ENCODE measurements at places on chromosomes 6 and 20.

- DNase-seq, result no peak
These were observed 85.4 kb downstream of the THBS2 start for GRCh38 chr6:169168302-169168630.

DNA sequence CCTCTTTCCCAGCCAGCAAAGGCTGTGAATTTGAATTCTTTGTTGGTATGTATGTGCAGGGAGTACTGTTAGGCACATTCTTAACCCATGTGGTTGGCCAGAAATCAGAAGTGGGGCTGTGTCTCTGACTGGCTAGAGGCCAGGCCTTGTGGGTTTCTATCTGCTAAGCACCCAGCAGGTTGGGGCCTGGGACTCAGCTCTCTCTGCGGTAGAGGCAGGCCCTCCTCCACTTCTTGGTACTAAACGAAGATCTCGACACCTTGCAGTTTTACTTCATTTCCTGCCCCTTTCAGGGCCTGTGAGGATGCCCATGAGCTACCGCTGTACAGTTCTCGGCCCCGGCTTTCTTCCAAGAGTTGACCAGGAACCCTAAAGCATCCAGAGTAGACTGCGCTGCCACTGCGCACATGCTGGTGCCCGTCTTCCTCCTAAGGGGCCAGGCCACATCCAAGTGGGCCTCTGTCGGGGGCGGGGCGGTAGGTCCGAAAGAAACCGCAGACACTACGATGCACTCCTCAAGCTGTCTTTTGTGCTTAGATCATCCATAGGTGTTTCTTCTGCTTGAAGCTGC, 51.1 kb downstream of the TCP11 start:
- DNase-seq, result peak; percentile 49

GRCh38 chr6:5518936-5519491, 257.7 kb downstream of the FARS2 start:
- DNase-seq, result no peak

- DNase-seq, result peak; percentile 20
These were observed 39.8 kb upstream of the ARHGAP18 start for GRCh38 chr6:129749749-129750120.

DNA sequence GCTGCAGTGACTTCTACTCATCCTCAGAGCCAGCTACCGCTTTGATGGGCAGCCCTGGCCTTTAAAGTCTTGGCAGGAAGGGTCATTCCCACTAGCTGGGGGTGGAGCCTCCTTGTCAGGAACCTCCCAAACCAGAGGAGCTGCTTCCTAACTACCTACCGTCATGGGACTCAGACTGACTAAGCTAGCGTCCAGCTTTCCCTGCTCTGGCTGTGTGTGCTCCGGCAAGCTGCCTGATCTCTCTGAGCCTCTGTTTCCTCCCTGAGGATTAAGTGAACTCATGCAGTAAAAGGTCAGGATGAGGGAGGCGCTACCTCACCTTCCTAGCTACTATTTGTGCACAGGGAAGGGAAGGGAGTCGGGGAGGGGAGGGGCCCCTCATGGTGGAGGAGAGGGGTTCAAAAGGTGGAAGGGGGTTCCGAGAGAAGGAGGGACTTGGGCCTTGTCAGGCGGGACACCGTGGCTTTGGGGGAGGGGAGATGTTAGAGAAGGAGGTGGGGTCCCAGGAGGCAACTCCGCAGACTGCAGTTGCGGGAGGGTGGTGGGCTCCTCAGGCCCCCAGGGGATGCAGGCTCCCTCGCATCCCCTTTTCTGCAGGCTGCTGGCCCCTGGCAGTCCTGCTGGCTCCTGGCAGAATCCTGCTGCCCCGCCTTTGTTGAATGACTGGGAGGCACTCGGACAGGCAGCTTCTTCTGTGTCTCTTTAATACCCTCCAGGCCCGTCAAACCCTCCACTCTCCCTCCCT, 9.8 kb downstream of the DUSP15 start:
- DNase-seq, result no peak

GRCh38 chr6:41132254-41132653, 21.9 kb downstream of the TREML1 start:
- no peak for DNase-seq

DNA sequence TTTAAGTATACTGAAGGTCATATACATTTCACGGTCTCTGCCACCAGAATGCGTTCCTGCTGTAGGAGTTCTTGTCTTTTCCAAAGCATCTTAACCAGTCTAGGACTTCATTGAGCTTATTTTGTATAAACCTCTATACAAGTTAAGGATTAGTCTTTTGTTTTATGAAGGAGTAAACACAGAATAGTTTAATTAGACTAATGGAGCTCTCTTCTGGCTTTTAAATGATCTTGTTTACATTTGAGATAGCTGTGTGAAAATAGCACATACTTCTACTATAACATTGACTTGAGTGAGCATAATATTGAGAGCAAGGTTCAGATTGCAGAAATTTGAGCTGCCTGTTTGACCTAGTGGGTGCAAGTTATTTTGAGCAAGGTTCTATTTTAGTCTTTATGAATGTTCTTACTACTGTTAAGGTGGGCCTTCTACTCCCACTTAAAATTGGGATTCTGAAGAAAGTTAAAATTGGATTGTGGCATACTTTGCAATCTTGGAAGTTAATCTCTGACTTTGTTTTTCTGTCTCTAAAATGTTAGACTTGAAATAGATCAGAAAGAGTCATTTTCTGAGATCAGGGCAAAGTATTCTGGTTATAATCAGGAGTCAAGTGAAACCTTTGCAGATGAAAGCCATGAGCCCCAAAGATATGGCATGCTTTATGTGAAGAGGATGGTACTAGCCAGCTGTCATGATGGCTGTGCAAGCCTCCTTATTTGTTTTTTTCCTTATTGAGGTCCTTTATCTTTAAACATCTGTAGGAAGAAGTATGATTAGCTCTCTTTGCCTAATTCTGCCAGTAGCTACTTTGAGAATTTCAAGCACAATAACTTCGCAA, 41.8 kb downstream of the RPRD1B start:
- DNase-seq, result no peak

DNA sequence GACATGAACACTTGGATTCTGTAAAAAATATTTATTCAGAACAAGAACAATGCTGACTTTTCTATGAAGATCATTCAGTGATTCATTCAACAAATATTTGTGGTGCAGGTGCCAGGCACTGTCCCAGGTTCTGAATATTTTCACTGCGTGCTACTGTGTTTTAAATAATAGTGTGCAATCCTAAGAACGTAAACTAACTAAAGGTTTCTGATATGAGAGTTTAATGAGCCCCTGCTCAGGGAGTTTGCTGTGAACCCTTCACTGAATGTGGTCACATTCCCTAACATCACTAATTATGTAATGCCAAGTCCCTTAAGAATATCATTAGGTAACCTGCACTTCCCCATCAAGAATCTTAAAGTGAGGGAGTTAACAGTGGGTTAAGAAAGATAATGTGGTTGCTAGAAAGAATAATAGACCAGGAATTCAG, 1.7 kb upstream of the TMEM170B start:
- peak; percentile 59 for DNase-seq

DNA sequence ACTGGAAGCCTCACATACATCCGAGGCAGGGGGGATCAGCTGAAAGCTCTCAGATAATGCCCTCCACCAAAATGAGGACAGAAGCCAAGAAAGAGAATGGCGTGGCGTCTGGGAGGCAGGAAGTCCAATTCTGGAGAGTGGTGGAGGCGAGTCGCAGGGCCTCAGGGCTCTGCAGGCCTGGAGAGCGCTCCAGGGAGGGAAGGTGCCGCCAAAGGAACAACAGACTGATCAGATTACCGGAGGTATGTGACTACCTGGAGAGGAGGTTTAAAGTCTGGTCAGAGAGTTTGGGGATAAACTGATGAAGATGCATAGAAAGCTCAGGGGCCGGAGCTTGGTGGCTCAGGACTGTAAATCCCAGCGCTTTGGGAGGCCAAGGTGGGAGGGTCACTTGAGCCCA, 11.2 kb upstream of the IP6K3 start:
- no peak for DNase-seq

DNA sequence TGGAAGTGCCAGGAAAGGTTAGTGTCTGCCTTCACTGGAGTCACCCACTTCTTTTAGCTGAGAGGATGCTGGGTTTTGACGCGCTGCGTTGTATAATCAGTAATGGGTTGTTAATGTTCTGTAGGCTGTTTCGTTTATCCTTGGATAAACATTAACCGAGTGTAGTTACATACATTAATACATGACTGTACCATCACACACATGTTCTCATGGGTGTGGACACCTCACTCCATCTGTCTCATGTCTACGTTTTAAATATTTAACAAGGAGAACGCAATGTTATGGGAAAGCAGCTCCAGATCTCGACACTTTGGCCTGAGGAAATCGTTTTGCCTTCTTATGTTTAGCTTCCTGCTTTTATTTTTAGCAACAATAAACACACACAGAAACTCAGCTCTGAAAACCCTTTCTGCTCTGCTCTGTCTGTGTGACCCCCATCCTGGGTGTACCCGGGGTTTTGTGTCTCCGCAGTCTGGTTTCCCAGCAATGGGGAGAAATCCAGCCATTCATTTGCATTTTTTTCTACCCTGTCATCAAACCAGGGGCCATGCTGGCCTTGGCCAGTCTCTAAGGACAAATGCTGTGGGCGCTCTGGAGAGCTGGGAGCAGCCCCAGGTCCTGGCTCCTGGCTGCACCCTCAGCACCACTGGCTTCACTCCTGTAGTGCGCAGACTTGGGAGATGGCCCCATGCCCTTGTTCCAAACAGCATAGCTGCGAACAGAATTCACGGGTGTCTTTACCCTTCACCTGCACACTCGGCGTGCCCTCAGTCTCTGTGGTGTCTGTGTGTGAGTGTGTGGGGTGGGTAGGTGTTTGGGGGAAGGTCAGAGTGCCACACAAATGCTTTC, 110.8 kb downstream of the ERMARD start:
- no peak for DNase-seq

- DNase-seq, result peak; percentile 5
These were observed 33.5 kb upstream of the ADIG start for GRCh38 chr20:38547288-38548085.

- no peak for DNase-seq
These were observed 148.9 kb downstream of the CEBPB start for GRCh38 chr20:50339466-50339901.

DNA sequence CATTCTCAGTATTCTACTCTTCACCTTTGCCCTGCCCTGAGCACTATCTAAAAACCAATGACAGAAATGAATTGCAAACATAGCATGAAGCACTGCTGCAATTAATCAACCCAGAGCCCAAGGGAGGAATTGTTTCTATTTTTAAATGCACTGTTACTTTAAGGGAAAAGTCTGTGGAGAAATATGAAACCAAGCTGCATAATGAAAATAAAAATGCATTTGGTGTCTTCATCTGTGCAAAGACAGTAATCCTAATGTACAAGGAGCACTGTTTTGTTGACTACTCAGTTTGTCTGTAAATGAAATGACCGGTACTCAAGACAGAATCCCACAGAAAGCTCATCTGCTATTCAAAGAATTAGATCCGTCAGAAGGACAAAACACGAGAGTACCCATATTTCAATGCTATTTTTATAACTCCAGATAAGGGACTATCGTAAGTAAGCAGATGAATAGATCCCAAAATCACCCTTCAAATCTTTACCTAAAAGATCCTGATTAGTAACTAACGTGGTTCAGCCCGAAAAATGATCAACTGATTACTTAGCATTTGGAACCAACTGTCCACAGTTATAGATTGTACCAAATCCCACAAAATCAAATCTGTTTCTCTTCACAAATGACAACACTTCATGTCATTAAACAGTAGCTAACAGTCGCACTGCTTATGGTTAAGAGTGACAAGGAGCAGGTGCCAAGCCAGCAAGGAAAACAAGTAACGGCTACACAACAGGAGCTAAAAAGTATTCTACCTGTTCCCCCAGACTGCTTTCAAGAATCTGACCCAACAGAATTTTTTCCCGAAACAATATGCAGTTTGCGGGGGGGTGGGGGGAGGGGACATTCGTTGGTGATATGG, 2.4 kb downstream of the KIF13A start:
- DNase-seq, result no peak

DNA sequence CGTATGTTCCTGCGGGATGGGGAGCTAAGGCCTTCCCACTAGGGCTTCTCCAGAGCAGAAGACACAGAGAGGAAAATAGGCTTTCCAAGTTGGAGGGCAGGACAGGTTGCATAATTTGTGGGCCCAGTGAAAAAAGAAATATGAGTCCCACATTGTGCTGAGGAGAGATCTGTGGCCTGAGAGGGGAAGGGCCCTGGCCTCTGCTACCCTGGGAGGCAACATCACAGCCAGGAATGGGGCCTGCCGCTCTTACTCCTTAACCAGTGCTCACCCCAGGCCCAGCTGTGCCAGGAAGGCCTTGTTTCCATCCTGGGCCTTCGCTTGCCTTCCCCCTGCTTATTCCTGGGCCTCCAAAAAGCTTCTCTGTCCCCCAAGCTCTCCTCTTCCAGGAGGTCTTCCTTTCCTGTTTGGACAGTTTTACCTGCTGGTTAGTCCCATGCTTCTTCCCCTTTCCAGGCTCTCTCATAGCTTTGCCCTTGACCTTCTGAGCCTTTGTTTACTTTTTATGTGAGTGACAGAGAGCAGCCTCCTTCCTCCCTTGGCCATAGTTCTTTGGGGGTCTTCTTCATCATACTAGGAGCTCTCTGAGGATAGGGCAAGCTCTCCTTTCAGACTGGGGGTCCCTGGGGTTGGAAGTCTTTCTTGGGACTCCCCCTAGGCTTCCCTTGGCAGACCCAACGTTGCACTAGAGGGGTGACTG, 26.2 kb upstream of the VEGFA start:
- no peak for DNase-seq

DNA sequence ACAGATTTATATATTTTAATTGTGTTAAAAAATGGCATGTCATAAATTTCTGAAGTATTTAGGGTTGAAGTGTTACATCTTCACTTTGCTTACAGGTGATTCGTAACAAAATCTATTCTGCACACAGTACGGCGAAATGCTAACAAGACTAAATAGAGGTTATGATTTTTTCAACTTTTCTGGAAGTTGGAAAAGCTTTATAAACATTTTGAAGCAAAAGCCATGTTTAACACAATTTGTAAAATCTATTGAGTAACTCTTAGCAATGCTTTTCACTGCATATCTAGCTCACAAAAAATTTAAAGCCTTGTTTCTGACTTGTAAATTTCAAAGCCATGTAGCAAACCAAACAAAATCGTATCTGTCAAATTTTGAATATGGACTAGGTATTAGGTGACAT, 3.3 kb downstream of the STX16 start:
- no peak for DNase-seq

- DNase-seq, result peak; percentile 59
These were observed 285.4 kb upstream of the FLRT3 start for GRCh38 chr20:14622796-14623195.

DNA sequence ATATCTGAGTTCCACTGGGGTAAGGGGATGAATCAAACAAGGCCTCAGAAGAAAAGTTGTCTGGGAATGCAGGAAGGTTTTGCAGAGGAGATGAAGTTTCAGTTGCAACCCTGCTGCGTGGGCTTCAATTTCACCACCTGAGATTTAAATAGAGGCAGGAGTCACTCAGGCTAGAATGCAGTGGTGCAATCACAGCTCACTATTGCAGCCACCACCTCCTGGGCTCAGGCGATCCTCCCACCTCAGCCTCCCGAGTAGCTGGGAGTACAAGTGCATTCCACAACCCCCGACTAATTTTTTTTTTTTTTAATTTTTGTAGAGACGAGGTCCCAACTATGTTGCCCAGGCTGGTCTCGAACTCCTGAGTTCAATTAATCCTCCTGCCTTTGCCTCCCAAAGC, 1.5 kb upstream of the ZNF165 start:
- DNase-seq, result no peak
